ENCODE measurements at places on chromosomes 1 and 21.
A peak's percentile ranks its signal among the peaks of the same experiment; 100 is the strongest.

GRCh38 chr1:221648201-221648600 lies 93.7 kb downstream of the DUSP10 start:
- DNase-seq = no peak

DNA sequence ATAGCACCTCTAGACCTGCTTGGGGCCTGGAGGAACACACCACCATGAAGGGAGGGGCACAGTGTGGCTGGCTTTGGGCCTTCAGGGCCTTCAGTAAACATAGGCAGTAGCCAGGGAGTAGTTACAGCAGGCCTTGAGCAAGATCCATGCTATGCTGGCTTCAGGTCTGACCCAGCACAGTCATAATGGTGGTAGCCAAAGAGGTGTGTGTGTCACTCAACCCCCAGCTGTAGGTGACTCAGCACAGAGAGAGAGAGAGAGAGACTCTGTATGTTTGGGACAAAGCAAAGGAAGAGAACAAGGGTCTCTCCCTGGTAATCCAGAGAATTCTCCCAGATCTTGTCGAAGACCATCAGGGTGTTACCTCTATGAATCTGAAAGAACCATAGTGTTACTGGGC lies 250.5 kb upstream of the PKN2 start:
- DNase-seq = no peak

DNA sequence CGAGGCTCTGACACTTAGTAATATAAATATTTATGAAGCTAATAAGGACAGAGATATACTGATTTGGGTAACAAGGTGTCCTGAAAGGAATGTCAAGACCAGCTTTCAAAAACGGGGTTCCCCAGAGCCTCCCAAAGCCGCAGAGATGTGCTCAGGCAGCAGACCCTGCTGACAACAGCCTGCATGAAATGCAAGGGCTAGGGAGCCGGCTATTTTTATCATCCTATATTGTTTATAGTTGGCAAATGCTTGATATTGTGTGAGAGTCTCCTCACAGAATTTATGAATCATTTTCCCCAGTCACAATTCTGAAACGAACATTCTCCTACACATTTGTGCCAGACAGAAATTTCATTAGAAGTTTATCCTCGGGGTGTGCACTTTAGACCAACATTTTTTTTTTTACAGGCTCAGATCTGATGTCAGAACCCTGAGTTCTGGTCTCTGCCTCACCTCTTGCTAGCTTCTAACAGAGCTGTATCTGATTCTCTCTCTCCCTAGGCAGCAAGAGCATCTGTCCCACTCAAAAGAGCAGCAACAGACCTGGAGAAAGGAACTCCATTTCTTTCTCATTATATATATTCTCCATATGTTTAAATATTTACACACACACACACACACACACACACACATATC lies 302.3 kb upstream of the PLD5 start:
- no peak for DNase-seq

- no peak for DNase-seq
These were observed 15.6 kb upstream of the SRP9 start for GRCh38 chr1:225762002-225762441.

GRCh38 chr1:150995896-150996295 lies 10.8 kb downstream of the MINDY1 start:
- no peak for DNase-seq

- no peak for DNase-seq
These were observed 1182.6 kb downstream of the AMY1C start for GRCh38 chr1:104932030-104932915.

GRCh38 chr1:172719694-172720138 lies 60.8 kb downstream of the FASLG start:
- peak; percentile 36 for DNase-seq

DNA sequence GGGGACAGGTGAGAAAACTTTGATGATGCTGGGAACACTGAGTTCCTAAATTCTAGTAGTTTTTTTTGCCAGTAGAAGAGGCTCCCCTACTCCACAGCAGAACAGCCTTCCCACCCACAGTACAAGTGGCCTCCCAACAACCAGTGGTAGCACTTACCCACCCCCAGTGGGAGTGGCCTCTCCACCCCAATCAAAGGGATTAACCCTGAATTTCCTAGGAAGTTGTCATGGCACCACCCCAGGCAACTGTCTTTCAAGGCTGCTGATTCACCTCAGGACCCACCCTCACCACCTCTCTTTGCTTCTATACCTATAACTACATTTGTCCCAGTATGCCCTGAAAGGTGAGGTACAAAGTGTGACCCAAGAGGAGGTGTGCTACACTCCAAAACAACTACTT lies 81.4 kb upstream of the PRDX6 start:
- DNase-seq = no peak

DNA sequence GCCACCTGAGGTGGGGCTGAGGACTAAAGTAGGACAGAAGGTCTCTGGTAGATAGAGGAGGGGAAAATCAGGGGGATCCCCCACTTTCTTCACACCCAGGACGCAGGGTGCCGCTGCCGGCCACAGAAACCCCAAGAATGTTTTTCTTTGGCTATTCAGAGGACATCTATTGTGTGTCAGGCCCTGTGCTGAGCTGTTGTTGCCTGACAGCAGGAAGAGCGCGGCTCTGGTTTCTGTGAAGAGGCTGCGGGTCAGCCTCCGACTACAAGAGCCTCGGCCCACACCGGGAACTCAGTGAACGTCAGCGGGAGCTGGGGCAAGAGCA lies 407 bp upstream of the PIGV start:
- no peak for DNase-seq
